Activated CD4-positive, alpha-beta T cell treated with anti-CD3 and anti-CD28 coated beads, Interleukin-2, amount 10 ng/mL, durations not matched to agents 7 days and 5 days (primary cell): ENCODE measurements at places on chromosomes 6 and 20. TPM values are rescaled to one million over a fixed set of nuclear protein-coding genes. Genes with fewer than 3 reads are reported as not detected.

Gene SLC4A11
- total RNA-seq, result 0.50 TPM

Gene ZFP64
- 10.0 TPM for total RNA-seq

Gene GRIK2
- not detected for total RNA-seq

Gene RAMACL
- 0.25 TPM for total RNA-seq

Gene SRPK1
- 66.0 TPM for total RNA-seq

Gene LTB
- total RNA-seq, result 585 TPM

Gene NDUFAF4
- total RNA-seq, result 34.3 TPM

Gene GATA5
- total RNA-seq, result not detected

Gene SLC18B1
- total RNA-seq, result 9.1 TPM

Gene PGBD1
- 1.7 TPM for total RNA-seq

Gene ANKRD66
- not detected for total RNA-seq

Gene GINS1
- total RNA-seq, result 28.8 TPM

Gene TGM3
- total RNA-seq, result not detected

Gene TGIF2
- 26.0 TPM for total RNA-seq

Gene SUPT3H
- total RNA-seq, result 9.0 TPM

Gene MOXD1
- not detected for total RNA-seq

Gene PTCRA
- not detected for total RNA-seq

Gene ADGB
- total RNA-seq, result not detected

Gene DAAM2
- not detected for total RNA-seq

Gene GJA1
- total RNA-seq, result not detected

Gene HLA-DRA
- 73.7 TPM for total RNA-seq

Gene IPCEF1
- 26.2 TPM for total RNA-seq

Gene TP53INP2
- 1.3 TPM for total RNA-seq

Gene SLC22A16
- total RNA-seq, result not detected

Gene HLA-DQA1
- total RNA-seq, result 4.7 TPM

Gene OLIG3
- total RNA-seq, result not detected

Gene APCDD1L
- total RNA-seq, result not detected

Gene DDX39B
- total RNA-seq, result 442 TPM

Gene GABRR1
- total RNA-seq, result not detected

Gene C20orf144
- 0.25 TPM for total RNA-seq

Gene MYL9
- total RNA-seq, result 0.42 TPM

Gene POM121L2
- not detected for total RNA-seq

Gene OR2H2
- not detected for total RNA-seq

Gene RAET1L
- not detected for total RNA-seq

Gene TENT5A
- 1.9 TPM for total RNA-seq

Gene TP53TG5
- not detected for total RNA-seq

Gene RRAGD
- 8.8 TPM for total RNA-seq

Gene TTPAL
- total RNA-seq, result 17.1 TPM

Gene GPR63
- 2.9 TPM for total RNA-seq

Gene GCNT2
- total RNA-seq, result 5.5 TPM

Gene TPD52L1
- total RNA-seq, result not detected

Gene CAGE1
- not detected for total RNA-seq

Gene SLA2
- 87.3 TPM for total RNA-seq

Gene POU5F1
- total RNA-seq, result 0.20 TPM

Gene CD40
- 1.1 TPM for total RNA-seq

Gene TRIM15
- total RNA-seq, result not detected

Gene SAPCD1
- total RNA-seq, result 12.0 TPM

Gene GRM1
- total RNA-seq, result not detected
